NCI-H187 treated with DMSO at 0.1 percent for 48 hours (cell line): ENCODE measurements at places on chromosomes 3 and 15.

- DNase-seq: no peak
These were observed 282.7 kb upstream of the MANF start for GRCh38 chr3:51102396-51102795.

DNA sequence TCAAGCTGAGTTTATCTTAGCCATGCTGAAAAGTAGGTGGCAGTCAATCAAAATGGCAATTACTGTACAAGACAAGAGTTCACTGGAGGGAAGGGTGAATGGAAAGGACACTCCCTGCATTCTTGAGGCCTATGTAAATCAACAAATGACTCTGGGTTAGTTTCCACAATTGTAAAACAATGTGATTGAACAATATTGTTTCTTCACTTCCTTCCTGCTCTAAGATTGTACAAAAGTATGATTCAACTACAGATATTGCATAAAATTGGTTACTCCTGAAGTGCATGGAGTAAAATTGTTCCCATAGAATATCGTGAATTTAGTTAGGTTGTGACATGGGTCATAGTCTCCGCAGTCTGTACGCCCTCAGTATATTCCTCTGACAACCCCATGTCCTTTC is 277.6 kb downstream of the LPP start:
- DNase-seq: no peak

DNA sequence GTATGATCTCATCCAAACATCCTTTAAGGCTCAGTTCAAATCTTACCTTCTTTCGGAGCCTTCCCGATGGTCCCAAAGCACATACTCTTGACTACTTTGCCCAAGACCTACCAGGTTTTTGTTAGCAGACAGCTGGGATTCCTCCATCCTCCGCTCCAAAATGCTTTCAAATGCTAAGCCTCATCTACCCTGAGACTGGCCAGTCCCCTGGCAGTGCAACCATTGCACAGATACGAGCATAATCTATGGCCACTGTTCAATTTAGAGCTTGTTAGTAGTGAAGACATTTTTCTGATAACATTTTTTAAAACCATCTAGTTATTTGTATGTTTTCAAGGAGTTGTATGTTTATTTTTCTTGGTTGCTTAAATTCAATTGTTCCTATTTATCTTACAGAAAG is 264.4 kb upstream of the NR2F2 start:
- no peak for DNase-seq

- DNase-seq: no peak
These were observed 30.5 kb downstream of the ATP2B2 start for GRCh38 chr3:10474847-10475246.

DNA sequence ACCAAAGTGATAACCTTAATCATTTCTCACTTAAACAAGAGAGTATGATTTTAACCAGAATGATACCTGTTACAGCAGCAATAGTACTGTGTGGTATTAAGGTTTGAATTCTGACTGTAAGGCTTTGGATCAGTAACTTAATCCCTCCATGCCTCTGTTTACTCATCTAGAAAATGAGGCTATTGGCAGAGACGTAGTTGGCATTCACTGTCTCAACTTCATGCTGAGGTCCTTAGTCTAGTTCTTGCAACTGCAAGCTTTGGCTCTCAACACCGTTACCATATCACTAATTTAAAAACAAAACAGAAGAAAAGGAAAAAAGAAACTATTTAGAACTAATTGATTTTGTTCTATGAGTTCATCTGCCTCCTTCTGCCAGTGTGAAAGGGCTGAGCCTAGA is 875.4 kb downstream of the MCTP2 start:
- DNase-seq: no peak

DNA sequence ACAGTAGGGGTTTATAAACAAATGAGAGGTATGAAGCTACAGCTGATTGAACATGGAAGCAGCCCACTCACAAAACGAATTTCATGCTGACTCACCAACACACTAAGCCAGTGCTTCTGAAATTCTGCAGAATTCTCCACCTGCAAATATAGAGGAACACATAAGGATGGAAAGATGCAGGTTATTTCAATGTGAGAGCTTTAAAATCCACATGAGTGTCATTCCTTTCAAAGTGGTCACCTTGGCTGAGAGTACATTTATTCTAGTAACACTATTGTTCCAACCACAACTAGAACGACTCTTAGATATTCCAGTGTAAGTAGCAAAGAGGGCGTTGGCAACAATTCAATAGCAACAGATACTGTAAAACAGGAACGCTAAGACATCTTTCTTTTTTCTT is 189.9 kb upstream of the TSC22D2 start:
- DNase-seq: no peak

DNA sequence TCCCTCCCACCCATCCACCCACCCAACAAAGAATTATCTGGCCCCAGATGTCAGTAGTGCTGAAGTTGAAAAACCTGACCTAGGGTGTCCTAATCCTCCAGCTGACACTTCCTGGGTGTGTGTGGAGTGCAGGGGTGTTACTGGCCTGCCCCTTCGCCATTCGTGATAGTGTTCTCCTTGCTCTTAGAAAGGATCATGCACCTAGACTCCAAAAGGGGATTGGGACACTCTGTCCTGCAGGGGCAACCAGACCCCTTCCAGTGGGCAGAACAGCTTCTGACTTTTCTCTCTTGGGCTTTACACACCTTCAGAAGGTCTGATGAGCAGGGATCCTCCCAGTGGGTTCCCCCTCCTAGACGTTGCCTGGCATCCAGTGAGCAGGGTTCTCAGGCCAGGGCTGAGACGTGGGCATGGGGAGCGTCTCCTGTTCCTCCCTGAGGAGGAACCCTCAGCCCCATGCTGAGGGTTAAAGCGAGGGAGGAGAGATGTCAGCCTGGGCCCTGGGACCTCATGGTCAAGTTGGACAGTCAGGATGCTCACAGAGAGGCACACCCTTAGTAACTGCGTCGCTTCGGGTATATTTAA is 75.0 kb downstream of the AAGAB start:
- no peak for DNase-seq

GRCh38 chr15:89486726-89487050 is 9.7 kb downstream of the RHCG start:
- no peak for DNase-seq

GRCh38 chr3:155362808-155363689 is 69.6 kb upstream of the STRIT1 start:
- no peak for DNase-seq
